ENCODE measurements at places on chromosomes 6 and 20.
A peak's percentile ranks its signal among the peaks of the same experiment; 100 is the strongest.

- DNase-seq, result no peak
Measured at GRCh38 chr6:106199331-106199730, 113.2 kb downstream of the PRDM1 start.

GRCh38 chr6:150857062-150857944 lies 8.2 kb upstream of the MTHFD1L start:
- no peak for DNase-seq

GRCh38 chr6:57283911-57284455 lies 33.4 kb upstream of the PRIM2 start:
- DNase-seq, result no peak

- DNase-seq, result no peak
Measured at GRCh38 chr20:48003021-48003420, 217.7 kb upstream of the SULF2 start.

GRCh38 chr20:58447511-58448391 lies 58.7 kb downstream of the VAPB start:
- peak; percentile 28 for DNase-seq

- DNase-seq, result no peak
Measured at GRCh38 chr6:40715570-40716403, 128.6 kb upstream of the LRFN2 start.

DNA sequence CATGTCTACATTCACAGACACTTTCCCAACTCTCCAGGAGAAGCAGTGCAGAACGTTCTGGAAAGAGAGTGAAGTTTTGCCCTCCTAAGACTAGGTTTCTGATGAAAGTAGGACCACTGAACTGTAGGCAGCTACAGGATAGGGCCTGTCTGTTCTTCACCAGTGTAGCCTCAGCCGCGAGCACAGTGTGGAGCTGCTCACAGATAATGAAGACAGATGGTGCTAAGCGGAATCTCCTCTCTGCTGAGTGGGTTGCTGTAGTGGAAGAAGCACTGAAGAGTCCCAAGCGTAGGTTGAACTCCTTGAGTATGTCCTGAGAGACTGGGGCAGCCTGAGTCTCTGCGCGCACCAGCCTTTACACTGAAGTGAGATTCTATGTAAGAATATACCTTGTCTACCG lies 170.2 kb downstream of the PACRG start:
- no peak for DNase-seq

- DNase-seq, result no peak
Measured at GRCh38 chr20:4375881-4376280, 345.8 kb upstream of the PRND start.

- DNase-seq, result no peak
Measured at GRCh38 chr6:41505122-41506049, 40.8 kb upstream of the FOXP4 start.

DNA sequence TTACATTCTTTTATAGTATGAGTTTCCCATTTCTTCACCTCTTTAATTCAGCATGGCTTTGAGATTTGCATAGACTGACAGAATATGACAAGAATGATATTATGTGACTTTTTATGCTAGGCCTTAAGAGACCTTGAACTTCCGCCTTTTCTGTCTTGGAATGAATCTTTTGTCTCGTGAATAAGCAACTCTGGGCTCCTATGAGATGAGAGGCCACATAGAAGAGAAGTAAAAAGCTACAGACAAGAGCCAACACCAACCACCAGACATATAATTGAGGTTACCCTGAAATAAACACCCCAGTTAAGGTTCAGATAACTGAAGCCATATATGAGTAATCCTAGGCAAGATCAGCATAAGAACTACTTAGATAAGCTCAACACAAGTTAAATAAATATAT lies 600.8 kb downstream of the MEI4 start:
- no peak for DNase-seq

DNA sequence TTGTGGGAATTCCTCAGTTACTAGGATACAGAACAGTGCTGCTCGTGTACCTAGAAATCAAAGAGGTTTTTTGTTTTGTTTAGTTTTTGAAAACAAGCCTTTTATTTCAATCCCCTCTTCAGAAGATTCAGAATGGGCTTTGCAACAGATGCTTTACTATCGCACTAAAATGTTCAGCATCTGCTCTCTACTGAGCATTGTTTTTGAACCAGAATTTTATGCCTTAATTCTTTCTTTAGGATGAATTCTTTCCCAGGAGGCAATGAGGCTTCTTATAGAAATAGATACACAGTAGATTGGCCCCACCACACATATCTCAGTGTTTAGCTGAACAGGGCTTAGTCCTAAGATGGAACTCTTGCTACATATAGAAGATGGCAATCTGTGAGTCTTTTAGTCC lies 95.9 kb upstream of the SPACA1 start:
- DNase-seq, result no peak

DNA sequence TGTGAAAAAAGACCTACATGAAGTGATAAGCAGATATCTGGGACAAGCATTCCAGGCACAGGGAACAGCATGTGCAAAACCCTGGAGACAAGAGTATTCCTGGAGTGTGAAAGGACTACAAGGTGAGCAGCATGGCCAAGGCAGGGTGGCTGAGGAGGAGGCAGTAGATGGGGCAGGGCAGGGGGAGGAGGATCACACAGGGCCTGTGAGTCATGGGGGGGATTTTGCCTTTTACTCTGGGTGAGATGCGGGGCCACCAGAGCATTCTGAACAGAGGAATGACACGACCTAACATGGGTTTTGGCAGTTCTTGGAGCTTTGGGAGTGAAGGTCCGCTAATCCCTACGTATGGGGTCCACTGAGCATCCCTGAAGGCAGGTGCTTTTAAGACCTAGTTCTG lies 69.8 kb upstream of the CCN6 start:
- no peak for DNase-seq

DNA sequence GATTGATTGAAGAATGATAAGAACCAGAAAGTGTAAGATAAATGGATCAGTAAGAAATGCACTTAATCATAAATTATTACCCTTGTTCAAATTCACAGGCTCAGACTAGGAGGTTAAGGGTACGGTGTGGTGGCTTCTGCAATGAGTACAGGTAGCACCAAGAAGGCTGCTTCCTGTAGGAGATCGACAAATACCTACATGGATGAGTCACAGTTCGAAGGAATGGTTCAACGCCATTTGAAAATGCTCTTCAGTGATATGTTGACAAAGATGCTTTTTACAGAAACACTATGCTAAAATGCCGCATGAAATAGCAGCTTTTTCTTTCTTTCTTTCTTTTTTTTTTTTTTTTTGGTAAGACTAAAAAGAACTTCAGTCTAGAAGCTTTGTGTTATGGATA lies 116.2 kb downstream of the DTNBP1 start:
- no peak for DNase-seq

DNA sequence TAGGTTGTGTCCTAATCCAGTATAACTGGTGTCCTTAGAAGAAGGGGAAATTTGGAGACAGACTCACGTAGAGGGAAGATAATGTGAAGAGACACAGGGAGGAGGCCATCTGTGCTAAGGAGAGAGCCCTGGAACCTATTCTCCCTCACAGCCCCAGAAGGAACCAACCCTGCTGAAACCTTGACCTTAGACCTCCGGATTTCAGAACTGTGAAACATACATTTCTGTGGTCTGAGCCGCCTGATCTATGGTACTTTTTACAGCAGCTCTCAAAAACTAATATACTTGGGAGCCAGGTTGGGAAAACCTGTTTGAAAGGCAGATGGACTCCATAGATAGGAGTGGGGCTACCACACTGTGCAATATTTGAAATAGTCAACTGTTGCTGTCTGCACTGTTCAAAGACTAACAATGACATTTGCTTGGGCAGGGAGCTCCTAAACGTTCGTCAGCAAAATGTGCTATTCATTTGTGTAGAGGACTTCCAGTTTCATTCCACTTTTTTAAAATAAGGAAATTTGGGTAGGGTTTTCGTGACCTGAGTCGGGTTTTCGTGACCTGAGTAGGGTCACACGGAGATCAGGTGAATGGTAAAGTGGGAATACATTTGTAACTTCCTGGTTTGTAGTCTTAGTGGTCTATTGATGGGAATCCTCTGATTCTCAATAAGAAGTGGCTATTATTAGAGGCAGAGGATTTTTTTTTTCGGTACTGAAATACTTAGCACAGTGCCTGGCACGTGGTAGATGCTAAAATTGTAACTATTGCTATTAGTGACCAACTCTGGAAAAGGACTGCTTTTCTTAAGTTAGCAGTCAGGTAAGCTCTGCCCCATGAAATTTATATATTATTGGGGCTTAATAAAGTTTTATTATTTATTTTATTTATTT lies 11.4 kb downstream of the TAGAP start:
- no peak for DNase-seq

DNA sequence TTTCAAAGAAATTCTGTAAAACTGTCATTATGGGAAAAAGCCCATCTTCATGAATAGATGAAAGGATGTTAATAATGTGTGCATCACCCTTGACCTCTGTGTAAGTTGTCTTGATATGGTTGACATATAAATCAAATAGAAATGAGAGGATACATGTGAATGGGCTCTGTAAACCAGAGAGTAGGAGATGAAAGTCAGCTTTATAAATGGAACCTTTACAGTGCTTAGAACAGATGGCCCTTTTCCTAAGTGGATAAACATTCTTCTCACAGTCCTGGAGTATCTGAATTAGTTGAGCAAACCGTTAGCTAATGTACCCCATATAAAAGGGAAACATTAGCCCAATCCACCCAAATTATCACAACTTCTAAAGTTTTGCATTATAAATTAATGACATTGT lies 57.5 kb downstream of the MYLK4 start:
- DNase-seq, result no peak

DNA sequence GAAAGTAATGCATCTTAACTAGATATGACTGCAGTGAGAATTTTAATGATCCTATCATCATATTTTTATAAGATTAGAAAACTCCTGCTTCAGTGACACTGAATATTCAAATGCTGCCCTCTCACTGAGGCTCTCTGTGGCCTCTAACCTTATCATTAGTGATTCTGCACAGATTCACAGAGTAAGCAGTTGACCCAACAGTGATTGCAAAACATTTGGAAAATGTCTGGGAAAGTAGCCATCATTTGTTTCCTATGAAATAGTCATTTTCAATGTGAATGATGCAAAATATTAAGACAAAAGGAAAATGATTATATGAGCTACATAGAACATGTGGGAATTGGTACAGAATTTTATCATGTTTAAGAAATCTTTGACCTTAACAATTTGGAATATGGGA lies 210.3 kb downstream of the TBX18 start:
- DNase-seq, result no peak

DNA sequence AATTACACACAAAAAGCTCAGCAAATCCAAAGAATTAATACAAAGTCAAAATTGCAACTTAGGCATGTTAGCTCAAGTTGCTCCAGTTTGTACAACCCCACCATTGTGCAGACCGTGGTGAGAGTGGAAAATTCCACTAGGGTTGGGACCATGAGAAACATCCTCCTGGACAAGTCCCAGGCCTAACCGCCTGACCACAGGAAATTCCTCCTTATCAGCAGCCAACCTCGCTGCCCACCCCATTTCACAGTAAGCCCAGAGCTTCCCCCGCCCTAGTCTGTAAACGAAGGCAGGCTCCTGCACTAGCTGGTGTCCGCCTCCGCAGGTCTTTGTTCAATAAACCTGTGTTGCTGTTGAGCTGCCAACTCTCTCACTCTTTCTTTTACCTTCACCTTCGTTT lies 1023.3 kb downstream of the EYS start:
- DNase-seq, result no peak

GRCh38 chr20:57076951-57077350 lies 189.5 kb downstream of the BMP7 start:
- no peak for DNase-seq

- DNase-seq, result no peak
Measured at GRCh38 chr6:77383026-77383425, 80.3 kb downstream of the HTR1B start.

DNA sequence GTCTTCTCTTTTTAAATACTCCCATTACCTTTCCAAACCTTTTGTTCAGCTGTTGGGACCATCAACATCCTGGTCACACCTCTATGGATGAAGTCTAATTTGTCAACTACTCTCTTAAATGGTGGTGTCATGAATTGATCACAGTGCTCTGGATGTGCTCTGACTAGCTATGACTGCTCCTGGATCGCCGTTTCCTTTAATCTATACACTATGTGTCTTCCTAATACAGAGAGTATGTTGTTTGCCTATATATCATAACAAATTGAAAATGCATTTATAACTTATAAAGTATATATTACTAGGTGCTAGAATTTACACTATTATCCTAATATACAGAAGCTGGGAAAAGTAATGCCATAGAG lies 357.5 kb downstream of the LAMA2 start:
- no peak for DNase-seq

- no peak for DNase-seq
Measured at GRCh38 chr20:4113615-4114603, 98.6 kb upstream of the RNF24 start.

All from activated effector memory CD4-positive, alpha-beta T cell treated with Interleukin-2 at 50 U/mL for 16 hours (primary cell).